ENCODE measurements at places on chromosomes 3 and 15.

GRCh38 chr15:66569461-66570137 lies 3.8 kb upstream of the LCTL start:
- DNase-seq, result no peak

- no peak for DNase-seq
These were observed 28.9 kb upstream of the SEC13 start for GRCh38 chr3:10349801-10350200.

DNA sequence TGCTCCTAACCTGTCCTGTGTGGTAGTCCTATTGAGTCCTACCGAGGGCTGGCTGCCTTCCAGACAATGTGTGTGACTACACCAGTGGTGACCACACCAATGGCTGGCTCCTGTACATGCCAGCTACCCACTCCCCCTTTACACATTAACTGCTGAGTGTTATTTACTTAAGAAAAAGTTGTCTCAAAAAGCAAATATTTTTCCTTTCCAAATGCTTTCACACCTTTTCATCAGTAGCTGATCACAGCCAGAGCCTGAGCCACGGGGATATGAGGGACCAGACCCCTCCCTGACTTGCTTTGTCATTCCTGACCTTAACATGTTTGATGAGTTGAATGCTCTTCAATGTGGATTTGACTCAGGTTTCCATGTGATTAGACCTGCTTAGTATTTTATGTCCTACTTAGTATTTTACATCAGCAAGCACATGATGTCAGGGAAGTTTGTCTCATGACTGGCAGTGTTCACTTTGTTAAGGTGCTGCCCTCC lies 29.6 kb upstream of the GREM1 start:
- peak; percentile 59 for DNase-seq

- DNase-seq, result no peak
These were observed 192.9 kb downstream of the ZBBX start for GRCh38 chr3:167187221-167187620.

- DNase-seq, result no peak
These were observed 13.9 kb upstream of the RTP1 start for GRCh38 chr3:187183210-187183862.

DNA sequence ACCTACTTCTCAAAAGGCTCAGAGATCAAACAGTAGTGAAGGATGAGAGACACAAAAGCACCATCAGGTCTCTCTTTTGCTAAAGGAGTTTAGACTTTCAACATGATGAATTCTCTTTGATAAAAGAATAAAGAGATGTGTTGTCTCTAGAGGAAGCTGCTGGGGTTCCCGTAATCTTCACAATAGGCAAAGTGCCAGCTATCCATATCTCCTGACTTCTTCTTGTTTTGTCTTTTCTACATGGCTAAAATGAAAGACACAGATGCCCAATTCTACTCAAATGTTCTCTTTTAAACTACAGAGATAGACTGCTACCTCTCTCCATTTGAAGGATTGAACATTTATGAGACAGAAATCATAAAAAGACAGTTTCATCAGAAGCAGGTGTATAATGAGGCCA lies 38.4 kb upstream of the TUSC7 start:
- DNase-seq, result no peak

DNA sequence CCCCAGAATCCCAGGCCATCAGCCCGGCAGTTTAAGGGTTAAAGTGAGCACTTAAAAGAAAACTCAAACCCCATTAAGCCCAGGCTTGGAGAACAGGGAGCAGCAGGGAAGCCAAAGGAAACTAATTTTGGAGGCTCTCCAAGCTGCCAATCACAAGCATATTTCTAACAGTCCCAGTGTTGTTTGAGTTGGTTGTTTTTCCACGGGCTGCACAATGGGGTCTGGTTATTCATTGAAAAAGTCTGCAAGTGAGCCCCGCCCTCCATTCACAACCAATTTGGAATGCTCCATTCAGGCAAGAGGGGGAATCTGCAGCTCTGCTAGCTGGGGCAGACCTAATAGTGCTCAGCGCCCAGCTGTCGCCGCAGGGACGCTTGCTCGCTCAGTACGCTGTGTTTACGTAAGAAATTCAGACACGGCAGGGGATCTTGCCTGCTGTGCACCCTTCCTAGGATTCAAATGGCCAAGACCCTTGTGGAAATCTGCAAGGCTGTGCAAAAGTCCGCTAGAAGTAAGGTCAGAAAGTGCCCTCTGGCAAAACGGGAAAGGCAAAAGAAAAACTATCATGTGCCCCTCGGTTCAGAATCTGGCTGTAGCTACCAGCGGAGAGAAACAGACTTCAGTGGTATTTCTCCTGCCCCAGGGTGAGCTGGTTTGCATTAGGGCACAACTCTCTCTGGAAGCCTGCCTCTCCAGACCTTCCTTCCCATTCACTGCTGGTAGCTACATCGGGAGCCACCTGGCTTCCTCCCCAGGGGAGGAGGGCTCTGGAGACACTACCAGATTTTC lies 11.0 kb downstream of the ETV5 start:
- DNase-seq, result peak; percentile 86

GRCh38 chr3:194379231-194379630 lies 9.7 kb upstream of the LRRC15 start:
- DNase-seq, result no peak

DNA sequence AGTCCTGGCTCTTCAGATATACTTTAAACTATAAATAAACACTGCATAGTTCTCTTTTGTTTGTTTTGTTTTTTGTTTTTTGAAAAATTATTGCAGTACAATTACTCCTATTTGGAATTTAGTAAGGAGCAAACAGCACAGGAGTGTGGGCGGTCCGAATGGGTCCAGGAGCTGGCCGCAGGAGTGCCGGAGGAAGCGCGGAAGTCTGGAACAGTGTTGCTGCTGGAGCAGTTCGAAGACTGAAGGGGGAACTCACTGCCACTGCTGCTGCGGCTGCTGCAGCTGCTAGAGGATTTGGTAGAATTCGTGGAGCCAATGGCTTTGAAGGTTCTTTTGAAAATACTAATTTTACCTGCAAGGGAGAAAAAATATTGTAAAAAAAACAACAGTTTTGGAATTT lies 329.9 kb downstream of the ZNF385D start:
- DNase-seq, result no peak

DNA sequence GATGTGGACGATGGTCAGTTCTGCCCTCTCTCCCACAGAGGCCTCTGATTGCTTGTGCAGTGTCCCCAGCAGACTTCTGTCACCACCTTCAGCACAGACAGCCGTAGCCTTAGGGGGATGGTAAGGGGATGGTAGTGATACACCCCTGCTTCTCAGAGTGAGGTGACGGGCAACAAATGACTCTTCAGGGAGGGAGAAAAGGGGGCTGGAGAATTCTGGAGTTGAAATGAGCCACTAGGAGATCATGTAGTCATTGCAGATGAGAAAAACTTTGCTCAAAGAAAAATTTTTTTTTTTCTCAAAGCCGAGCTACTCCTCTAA lies 29.6 kb upstream of the TIMP4 start:
- no peak for DNase-seq

- DNase-seq, result no peak
These were observed 27.0 kb downstream of the HMCES start for GRCh38 chr3:129305592-129306091.

GRCh38 chr15:73800662-73801345 lies 47.7 kb upstream of the INSYN1 start:
- DNase-seq, result peak; percentile 24

DNA sequence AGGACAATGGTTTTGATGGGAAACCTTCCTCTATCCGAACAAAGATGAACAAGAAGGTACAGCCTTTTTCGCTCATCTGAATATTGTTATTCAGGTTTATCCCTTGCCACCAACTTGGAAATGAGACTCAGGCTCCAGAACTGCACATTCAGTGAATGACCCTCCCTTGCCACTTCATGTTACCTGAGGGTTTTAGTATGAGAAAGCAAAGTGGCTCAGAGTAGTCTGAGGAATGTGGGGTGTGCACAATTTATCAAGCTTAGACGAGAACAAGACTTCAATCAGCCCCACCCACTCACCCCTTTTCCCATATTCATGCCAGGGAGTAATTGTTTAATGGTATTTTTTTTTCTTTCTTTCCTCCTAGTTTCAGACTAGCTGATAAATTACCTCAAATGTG lies 265.3 kb upstream of the POU1F1 start:
- DNase-seq, result no peak

DNA sequence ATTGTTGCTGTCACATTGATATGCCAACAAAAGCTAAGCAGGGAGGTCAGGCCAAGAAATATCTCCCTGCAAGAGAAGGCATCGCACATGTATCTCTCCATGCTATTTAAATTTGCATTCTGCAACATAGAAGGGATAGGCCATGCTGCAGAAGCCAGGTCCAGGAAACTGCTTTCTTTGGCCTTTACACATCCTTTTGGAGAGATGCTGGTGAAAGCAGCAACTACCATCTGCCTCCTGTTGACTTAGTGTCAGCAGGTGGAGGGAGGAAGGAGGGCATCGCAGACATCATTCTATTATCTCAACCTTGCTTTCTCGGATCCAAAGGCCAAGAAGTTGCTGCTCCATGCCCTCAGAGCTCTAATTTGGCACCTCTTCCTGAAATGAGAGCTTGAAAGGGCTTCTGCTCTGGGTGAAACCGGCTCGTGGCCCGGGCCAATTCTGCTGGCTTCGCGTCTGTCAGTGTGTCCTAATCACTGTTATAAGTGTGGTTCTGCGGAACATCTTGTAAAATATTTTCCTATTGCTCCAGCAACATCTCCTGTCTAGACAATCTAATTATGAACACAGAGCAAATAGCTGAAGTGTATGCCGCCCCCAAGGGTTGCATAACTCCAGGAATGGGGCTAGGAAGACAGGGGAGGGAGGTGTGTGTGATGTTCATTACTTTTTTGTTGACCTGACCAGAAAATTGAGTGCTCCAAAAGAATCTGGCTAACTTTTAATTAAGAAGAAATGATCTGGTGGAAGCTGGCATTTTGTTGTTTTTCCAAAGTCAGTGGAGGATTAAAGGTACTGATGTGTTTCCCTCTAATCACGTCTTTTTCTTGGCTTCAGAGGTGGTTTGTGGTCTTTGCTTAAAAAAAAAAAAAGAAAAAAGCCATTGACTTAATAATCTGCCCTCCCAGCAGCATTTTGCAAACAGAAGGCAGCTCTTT lies 89.1 kb downstream of the TPRG1 start:
- DNase-seq, result no peak

- no peak for DNase-seq
These were observed 49.4 kb upstream of the FLNB start for GRCh38 chr3:57958642-57959422.

- DNase-seq, result no peak
These were observed 171.9 kb upstream of the CADPS start for GRCh38 chr3:63047068-63047467.

DNA sequence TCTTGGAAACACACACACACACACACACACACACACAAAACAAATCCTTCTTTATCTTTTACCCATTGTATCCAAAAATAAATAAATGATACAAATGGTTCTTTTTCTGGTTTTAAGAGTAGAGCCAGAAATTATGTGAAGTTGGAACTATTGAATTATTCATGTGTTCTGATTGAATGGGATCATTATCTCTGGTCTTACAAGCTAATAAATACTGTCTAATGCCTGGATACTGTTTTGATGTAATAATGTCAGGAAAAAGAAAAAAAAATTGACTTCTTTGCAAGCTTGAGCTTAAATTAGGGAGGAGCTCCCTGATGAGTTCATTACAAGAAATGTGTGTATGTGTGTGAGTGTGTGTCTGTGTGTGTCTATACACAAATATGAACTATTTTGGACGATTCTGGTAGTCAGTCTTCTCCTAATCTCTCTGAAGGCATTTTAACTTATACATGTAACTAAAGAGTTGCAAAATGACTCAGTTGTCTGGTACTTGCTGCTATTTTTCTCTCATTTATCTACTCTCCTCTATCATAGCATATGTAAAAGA lies 507.2 kb upstream of the AGTR1 start:
- DNase-seq, result no peak

DNA sequence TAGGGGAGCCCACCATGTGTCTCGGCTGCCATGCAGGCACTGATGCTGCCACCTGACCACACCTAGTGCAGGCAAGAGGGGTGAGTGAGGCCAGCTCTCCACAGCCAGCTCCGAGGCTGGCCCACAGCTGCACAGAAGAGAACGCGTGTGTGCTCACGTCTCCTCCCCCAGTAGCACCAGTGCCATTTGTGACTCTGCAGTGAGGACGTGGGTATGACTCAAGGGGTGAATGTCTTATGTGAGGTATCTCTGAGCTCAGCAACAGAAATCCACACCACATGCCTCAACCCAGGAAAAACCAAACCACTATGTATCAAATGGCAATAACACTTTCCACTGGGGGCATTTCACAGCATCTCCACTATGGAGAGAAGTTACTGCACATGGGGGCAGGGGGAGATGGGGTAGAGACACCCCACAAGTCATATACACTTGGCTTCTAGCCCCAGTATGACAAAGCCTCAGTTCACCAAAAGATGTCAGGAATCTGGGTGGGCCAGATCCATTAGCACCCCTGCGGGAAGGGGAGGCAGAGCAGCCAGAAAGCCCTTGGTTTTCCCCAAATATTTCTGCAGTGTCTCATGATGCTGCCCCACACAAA lies 87.6 kb downstream of the LRIG1 start:
- DNase-seq, result no peak
